ENCODE measurements at places on chromosomes 2 and 18.

DNA sequence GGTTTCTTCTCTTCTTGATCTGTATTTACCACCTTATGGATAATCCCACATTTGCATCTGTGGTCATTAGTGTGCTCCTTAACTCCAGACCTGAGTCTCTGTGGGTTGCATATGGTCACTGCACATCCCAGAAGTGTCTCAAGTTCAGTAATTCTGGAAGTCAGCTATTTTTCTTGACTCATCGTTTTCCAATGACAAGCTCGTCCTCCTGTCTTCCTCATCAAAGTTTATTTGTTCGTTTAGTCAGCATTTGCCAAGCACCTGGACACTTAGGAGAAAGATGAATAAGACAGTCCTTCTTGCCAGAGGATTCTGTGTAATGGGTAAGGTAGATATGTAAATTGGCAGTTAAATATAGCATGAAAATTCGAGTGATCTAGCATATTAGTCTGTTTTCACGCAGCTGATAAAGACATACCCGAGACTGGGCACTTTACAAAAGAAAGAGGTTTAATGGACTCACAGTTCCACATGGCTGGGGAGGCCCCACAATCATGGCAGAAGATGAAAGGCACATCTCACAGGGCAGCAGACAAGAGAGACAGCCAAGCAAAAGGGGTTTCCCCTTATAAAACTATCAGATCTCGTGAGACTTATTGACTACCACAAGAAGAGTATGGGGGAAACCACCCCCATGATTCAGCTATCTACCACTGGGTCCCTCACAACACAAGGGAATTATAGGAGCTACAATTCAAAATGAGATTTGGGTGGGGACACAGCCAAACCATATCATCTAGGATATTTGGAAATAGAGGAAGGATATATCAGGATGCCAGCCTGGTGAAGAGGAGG lies 19.4 kb downstream of the FASTKD2 start:
- no peak for DNase-seq

DNA sequence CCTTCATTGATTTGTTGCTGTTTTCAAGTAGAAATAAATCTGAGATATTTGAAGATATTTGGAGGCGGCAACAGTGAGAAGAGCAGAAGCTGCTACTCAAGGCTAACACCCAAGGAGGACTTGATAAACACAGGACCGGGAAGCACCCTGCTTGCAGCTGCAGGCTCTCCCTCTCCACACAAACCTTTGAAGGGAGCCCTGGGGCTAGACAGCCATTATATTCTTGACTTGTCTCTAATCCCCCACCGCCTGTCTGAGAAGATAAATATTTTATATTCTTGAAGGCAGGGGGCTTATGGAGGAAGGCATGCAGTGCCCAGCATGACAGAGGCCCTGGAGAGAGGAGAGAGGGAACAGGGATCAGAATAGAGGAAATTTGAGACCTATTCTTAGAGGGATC lies 50.9 kb upstream of the SMAD2 start:
- no peak for DNase-seq

- DNase-seq = no peak
Measured at GRCh38 chr2:204228169-204228886, 291.8 kb downstream of the ICOS start.

DNA sequence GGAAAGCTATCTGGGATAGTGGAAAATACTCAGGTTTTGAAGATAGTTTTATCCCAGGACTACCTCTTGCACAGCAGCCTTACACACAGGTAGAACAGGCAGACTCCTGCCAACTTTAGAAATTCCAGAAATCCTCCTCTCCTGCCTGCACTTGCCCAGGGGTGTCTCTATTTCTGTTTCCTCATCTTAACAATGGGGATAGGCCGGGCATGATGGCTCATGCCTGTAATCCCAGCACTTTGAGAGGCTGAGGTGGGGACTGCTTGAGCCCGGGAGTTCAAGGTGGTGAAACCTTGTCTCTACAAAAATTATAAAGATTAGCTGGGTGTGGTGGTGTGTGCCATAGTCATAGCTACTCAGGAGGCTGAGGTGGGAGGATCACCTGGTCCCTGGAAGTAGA lies 117.0 kb upstream of the ARL5A start:
- DNase-seq = no peak

GRCh38 chr2:181362561-181362960 lies 94.6 kb upstream of the ITGA4 start:
- DNase-seq = no peak

GRCh38 chr2:61114147-61114546 lies 47.8 kb upstream of the C2orf74 start:
- no peak for DNase-seq

- no peak for DNase-seq
Measured at GRCh38 chr2:47843407-47843806, 60.5 kb downstream of the MSH6 start.

GRCh38 chr2:33278245-33278943 lies 198.1 kb upstream of the RASGRP3 start:
- DNase-seq = no peak

- DNase-seq = no peak
Measured at GRCh38 chr18:76679259-76679658, 143.1 kb upstream of the ZNF236 start.

DNA sequence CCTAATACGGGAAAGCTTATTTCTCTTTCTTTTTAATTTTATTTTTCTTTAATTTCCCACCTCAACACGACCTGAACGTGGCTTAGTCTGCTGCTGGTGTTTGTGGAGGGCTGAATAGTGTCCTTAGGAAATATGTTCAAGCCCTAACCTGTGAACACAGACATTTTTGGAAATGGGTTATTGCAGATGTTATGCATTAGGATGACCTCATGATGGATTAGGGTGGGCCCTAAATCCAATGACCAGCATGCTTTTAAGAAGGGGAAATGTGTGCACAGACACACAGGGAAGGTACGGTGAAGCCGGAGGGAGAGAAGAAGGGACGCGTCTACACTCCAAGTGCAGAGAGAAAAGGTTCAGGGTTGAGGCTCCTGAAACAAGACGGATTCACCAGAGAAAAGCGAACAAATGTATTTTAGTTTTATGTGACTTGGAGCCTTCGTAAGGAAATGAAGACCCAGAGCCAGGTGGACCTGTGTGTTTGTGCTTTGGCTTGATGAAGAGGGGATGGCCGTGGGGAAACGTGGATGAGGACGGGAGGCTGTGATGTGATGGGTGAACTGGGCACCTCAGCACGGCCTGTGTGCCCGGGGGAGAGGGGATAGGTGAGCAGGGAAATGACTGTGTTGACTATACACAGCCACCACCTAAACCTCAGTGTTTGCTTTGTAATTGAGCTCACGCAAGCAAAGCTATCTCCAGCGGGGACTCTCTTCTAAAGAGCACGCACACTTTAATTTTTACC lies 37.5 kb downstream of the RTP5 start:
- DNase-seq = no peak

- no peak for DNase-seq
Measured at GRCh38 chr2:233470011-233470687, 96.4 kb downstream of the USP40 start.

DNA sequence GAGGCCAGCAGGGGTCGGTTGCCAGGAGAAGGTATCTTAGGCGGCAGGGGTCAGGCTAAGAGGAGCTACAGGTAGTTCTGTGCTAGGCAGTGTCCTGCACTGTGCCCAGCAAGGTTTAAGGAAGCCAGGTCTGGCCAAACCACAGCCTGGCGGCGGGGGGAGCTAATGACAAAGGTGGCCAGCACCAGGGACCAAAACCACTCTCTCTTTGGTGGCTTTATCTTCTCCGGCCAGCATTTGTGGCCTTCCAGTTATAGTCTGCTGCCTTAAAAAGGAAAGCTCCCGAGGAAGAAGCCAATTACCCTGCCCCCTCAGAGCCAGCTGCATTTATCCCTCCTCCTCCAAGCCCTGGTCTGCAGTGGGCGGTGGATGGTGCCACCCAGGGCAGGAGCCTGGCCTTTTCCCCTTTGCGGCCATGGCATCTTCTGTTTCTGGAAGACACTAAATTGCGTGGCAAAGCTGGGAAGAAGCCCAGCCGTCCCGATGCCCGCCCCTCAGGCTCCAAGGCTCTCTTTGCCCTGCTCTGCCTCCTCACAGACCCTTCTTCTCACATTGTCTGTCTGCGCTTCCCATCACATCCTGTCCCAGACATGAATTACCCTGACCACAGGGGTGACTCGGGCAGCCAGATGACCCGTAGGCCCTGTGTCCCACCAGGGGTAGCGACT lies 94.6 kb downstream of the EN1 start:
- no peak for DNase-seq

- DNase-seq = no peak
Measured at GRCh38 chr18:60311676-60312360, 60.8 kb downstream of the MC4R start.

GRCh38 chr18:63994783-63995399 lies 25.0 kb downstream of the SERPINB8 start:
- peak; percentile 46 for DNase-seq

GRCh38 chr2:26534098-26534864 lies 56.4 kb upstream of the OTOF start:
- no peak for DNase-seq

DNA sequence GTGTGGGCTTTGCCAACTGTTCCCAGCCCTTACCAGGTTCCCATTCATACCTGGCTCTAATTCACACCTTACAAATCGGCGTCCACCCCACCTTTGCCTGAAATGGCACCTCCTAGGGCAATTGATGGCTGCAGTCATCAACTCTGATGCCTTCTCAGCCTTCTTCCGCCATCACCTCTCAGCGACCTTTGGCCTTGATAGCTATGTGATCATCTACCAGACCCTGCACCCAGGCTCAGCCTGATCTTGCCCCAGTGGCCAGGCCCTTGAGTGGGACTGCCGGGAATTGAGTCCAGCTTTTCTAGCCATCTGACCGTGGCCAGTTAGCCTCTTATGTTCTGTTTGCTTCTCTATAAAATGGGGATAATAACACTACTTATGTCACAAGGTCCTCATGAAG lies 32.5 kb downstream of the PSD4 start:
- DNase-seq = no peak

- no peak for DNase-seq
Measured at GRCh38 chr18:42255908-42256765, 301.1 kb downstream of the PIK3C3 start.

DNA sequence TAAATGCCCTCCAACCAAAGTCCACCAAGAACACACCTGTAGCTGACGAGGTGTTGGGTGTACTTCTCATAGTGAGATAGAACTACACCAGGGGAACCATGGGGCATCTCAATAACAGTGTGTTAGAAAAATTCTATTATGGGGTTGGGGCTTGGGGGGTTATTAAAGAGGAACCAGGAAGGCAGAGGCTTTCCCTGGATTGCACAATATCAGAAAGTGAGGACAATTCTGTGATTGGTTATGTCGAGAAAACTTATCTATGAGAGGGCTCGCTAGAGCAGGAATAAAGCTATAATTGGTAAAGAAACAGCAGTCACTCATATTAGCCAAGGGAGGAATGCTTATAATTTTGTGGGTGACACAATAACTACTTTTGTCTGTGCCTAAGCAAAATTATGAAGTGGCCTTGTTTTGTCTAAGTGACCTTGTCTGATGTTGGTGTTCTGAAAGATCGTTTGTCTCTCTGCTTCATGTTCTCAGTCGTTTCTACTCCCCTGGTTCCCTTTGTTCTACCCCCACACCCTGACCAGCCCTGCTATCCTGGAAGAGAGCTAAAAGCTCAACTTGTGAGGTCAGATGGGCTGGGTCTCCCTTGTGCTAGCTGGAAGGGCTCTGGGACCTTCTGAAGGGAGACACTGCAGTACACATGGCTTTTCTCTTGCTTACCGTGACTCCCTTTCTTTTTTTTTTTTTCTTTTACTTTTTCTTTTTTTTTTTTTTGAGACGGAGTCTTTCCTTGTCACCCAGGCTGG lies 21.6 kb upstream of the INO80C start:
- no peak for DNase-seq

DNA sequence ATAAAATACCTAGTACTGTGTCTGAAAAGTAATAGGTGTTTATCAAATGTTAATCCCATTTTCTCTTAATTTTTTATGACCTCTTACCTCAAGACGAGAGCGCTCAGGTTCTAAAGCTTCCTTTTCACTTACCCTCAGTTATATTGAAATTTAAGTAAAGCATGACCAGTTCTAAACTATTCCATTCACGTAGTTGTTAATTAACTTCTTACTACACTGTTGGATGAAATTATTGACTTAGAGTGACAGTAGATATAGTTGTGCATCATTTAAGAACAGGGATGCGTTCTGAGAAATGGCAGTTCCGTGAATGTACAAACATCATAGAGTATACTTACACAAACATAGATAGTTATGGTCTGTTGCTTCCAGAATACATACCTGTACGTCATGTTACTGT lies 20.1 kb upstream of the HTR2B start:
- no peak for DNase-seq

GRCh38 chr18:68915061-68915460 lies 117.2 kb downstream of the CCDC102B start:
- no peak for DNase-seq

GRCh38 chr2:170848587-170848986 lies 31.9 kb downstream of the GAD1 start:
- DNase-seq = no peak

DNA sequence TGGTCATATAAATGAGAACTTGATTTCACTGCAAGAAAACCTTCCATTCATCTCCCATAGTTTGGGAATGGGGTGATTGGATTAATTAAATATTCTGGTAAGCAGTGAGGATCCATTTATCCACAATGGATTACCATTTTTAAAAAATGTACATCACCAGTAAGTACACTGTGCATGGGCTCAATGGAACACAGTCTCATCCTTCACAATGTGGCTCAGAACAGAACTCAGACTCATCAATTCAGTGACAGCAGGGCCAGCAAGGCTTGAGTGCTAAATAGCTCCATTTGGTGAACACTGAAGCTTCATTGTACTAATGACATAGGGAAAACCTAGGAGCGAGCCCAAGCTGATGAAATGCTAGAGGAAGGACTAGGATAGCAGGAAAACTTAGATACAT lies 223.8 kb downstream of the CMPK2 start:
- DNase-seq = no peak

All from activated CD4-positive, alpha-beta memory T cell treated with anti-CD3 and anti-CD28 coated beads, Interleukin-2, amount 10 ng/mL, durations not matched to agents 7 days and 5 days (primary cell).